Stimulated activated CD4-positive, alpha-beta T cell treated with anti-CD3 and anti-CD28 coated beads, Interleukin-1b, Interleukin-23, amount 100 ng/mL, for 1 hour (primary cell): ENCODE measurements at places on chromosomes 2 and 18.

DNA sequence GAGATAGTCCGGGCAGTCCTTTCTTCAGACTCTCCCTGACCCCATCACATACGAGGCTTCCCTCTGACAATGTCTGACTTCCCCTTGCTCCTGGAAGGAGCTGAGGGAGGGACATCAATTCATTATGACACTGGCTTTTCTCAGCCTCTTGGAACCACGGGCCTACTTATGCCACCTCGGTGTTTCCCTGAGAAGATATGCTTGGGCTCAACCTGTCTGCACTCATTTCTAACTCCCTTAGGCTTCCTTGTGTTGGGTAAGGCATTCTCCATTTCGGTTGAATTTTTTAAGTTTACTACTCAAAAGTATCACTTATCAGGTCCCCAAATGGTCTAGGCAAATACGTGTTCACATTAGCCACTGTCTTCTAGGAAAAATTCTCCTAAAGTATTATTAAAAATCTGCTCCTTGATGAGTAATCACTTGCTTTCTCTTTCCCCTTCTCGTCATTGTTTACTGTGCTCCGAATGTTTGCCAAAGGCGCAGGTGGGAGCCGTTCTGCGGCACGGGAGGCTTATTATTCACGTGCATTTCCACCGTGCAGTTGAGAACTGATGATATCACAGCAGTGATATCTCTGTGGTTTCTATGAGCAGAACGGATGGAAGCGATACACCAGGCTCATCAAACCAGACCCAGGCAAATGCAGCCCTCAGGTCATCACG, 33.1 kb downstream of the ARL4C start:
- DNase-seq, result peak; percentile 43

- no peak for DNase-seq
These were observed 1.8 kb upstream of the CDH2 start for GRCh38 chr18:28178720-28179119.

DNA sequence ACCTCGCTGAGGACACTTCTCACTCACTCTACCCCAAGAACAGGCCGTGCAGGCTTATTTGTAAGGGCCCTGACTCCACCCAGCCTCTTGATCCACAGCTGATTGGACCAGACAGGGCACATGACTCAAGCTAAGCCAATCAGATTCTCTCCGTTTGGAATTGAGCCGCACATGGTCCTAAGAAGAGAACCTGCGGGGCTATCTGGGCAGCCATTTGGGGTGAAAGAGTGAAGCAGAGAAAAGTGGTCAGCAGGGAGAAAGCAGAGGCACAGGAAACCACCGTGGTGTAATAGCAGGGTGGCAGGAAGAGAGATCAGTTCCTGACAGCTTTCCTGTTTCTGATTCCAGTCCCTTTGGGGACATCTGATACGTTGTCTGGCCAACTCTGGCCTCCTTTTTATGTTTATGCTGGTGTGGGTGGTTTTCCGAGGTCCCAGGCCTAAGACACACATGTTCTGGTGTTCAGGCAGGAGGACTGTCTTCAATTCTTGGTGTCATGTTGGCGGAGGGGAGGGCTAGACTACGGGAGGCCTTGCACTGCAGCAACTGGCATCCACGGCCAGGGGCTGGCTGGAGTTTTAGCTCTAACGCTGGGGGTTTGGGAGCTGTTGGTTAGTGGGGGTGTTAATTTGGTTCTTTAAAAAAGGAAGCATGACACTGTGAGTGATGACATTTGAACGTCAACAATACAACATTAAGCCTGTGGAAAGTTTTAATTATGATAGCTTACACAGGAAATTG, 26.1 kb upstream of the SPTBN1 start:
- DNase-seq, result no peak

DNA sequence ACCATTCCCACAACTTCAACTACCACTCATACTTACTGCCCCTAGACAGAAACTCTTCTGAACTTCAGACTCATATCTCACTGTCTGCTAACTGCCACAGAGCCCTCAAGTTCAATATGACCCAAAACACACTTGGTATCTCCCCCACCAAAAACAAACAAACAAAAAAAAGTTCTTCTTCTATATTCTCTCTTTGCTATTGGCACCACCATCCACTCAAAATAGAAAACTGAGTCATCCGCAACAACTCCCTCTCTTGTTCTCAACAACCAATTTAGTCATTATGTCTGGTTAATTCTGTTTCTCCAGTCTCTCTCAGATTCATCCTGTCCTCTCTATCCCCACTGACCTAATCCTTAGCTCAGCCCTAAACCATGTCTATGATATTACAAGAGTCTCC, 7.2 kb upstream of the DCTN1 start:
- no peak for DNase-seq

DNA sequence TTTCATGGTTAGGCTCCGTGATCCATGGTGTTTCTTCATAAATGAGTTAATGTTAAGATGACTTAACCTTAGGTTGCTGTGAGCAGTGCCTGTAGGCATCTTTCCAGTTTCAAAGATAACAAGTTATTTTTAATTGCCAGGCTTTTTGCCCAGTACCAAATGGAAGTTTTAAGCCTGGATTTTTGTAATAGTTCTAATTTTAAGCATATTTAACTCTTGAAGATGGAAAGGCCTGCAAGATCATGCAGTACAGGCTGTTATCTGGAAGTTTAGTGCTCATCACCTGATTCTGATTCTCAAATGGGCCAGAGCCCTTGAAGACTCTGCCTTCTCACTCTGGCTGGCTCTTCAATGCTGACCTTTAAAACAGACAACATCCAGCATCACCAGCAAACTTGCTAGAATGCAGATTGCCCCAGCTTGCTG, 141.3 kb downstream of the NCK2 start:
- no peak for DNase-seq

GRCh38 chr2:110642360-110642759, 35.5 kb downstream of the BUB1 start:
- no peak for DNase-seq

DNA sequence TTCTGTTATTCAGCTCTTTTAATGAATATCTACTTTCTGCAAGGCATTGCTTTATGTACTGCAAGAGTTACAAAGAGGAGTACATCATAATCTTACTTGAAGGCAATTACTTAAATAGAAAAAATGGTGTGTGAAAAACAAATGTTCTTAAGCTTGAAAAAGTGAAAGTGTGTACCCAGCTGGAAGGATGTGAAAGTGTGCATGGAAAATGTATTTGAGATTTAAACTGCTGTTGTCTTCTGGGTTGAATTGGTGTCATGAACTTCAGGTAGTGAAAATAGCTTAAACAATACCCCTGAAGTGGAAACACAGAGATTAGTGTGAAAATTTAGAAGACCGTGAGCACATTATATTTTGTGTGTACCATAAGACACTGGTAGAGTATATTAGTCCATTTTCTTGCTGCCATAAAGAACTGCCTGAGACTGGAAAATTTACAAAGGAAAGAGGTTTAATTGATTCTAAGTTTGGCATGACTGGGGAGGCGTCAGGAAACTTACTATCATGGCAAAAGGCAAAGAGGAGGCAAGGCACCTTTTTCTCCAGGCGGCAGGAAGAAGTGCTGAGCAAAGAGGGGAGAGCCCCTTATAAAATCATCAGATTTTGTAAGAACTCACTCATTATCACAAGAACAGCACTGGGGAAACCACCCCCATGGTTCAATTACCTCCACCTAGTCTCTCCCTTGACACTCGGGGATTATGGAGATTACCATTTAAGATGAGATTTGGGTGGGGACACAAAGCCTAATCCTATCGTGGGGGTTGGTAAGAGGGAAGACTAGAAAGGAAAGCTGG, 38.8 kb downstream of the SCN2A start:
- DNase-seq, result no peak

DNA sequence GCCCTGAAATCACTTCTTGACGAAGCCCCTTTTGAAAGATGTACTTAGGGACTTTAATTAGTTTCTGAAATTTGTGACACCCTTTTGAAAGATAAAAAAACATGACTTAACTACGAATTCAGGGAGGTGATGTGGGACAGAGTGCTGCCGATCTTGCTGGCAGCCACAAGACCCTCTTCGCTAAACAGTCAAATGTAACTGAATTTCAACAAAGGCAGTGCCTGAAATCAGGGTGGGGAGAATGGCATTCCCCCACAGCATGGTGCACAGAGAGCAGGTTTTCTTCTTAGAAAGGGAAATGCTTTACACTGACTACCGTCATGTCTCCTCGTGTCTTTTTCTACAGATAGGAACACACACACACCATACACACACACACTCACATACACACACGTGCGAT, 640.2 kb upstream of the POU3F3 start:
- DNase-seq, result no peak

DNA sequence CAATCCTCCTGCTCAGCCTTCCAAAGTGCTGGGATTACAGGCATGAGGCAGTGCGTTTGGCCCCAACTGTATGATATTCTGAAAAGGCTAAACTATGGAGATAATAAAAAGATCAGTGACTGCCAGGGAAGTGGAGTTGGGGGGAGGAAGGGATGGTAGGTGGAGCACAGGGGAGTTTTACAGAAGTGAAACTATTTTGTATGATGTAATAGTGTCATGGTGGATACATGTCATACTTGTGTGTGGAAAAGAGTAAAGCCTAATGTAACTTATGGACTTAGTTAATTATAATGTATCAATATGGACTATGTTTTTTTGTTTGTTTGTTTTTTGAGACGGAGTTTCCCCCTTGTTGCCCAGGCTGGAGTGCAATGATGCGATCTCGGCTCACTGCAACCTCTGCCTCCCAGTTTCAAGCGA, 2.9 kb upstream of the GGCX start:
- no peak for DNase-seq

DNA sequence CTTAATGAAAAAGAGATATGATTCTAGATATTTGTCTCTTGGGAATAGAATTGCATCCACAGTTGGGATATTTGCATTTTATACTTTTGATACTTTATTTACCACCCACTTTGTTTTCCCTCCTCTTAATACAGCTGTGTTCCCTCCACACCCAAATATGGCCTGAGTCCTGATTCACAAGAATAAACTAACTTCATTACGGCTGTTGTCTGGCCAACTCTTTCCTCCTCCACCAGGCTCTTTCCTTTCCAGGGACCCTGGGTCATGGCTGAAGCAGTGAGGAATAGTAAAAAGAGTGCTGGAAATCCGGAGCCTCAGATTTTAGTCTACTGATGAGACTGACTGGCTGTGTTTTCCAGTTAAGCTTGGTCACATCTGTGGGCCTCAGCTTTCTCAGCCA, 48.4 kb upstream of the STAM2 start:
- no peak for DNase-seq

DNA sequence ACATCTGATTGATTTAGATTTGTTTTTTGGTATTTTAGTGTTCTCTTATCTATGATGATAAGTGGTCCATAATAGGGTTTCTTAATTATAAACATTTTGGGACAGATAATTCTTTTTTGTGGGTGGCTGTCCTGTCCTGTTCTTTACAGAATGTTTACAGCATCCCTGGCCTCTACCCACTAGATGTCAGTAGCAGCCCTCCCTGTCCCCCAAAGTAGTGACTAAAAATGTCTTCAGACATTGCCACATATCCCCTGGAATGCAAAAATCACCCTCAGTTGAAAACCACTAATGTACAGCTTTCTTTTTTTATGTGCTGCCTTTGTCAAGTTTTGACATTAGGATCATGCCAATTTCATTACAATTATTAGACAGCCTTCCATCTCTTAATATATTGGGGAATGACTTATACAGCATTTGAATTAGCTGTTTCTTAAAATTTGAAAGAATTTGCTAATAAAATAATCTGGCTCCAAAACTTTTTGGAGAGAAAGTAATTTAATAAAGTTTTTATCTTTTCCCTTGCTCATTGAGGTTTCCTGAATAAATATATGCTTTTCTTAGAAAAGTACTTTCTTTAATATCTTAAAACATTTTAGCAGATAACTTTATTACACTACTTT, 19.5 kb downstream of the WIPF1 start:
- DNase-seq, result no peak

GRCh38 chr2:219736209-219736608, 108.8 kb downstream of the SLC4A3 start:
- no peak for DNase-seq

- DNase-seq, result no peak
These were observed 75.6 kb upstream of the EFEMP1 start for GRCh38 chr2:55999231-55999630.

DNA sequence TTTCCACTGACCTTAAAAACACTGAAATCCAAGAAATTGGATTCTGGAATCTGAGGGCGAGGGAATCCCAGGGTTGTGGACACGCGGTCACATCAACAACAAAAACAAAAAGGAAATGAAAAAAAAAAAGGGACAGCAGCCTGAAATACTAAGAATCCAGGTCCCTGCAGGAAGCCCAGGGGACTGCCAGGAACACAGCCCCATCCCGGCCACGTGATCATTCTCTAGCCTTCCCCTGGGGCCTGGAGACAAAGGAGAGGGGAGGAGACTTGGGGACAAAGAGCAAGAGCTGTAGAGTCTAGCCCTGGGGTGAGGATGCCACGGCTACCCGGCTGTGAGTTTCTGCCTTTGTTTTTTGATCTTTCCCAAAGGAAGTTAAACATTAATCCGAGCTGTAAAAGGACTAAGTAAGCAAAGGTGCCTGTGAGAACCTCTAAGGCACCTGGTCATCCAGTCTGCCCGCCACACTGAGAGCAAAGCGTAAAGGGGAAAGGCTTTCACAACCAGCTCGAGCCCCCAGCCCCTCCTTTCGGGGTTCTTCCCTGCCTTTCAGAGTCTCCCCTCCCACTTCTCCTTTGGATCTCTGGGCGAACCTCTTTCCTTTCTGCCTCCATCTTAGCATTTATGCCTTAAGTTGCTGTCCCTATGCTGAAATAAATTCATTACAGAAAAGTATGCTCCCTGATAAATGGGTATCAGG, 57.9 kb upstream of the MSH2 start:
- no peak for DNase-seq

DNA sequence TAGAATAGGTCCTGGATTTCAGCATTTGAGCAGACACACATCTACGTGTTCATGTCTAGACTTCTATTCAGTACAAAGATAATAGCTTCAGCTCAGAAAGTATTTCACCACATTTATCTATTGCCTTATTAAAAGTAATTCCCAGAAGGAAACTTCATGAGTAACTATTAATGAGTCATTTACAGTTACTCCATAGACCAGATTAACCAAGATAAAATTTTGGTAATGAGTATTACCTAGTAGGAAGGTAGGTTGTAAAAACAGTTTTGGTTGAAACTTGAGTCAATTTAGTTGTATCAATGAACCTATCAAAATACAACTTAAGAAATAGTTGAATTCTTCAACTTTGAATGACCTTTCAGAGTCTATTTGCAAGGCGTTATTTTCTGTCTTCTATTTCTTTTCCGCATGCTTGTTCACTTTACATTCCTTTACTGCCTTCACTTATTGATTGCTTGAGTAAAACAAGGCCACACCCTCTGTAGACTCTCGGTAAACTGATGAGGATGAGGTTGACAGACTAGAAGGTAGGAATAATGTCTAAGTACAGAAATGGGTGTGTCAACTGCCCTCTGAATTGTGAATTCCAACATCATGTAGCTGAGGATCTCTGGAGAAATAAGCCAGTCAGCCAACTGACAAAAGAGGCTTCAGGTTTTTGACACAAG, 1165.6 kb upstream of the ZEB2 start:
- no peak for DNase-seq

- DNase-seq, result no peak
These were observed 143.6 kb downstream of the COL4A4 start for GRCh38 chr2:227020416-227020815.

DNA sequence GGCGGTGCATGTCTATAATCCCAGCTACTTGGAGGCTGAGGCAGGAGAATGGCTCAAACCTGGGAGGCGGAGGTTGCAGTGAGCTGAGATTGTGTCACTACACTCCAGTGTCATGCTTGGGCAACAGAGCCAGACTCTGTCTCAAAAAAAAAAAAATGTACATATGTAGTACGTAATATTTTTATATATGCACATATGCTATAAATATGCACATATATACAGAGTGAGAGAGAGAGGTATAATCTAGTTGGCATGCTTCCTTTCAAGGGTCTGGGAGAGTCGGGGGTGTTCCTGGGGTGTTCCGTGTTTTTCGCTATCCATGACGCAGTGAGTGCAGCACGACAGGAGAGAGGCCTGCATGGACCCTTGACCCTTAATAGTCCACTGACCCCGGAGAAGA, 83.5 kb downstream of the AOX1 start:
- DNase-seq, result no peak
